NCI-H69 (cell line): ENCODE measurements at places on chromosomes 12 and 14.
A peak's percentile ranks its signal among the peaks of the same experiment; 100 is the strongest.

DNA sequence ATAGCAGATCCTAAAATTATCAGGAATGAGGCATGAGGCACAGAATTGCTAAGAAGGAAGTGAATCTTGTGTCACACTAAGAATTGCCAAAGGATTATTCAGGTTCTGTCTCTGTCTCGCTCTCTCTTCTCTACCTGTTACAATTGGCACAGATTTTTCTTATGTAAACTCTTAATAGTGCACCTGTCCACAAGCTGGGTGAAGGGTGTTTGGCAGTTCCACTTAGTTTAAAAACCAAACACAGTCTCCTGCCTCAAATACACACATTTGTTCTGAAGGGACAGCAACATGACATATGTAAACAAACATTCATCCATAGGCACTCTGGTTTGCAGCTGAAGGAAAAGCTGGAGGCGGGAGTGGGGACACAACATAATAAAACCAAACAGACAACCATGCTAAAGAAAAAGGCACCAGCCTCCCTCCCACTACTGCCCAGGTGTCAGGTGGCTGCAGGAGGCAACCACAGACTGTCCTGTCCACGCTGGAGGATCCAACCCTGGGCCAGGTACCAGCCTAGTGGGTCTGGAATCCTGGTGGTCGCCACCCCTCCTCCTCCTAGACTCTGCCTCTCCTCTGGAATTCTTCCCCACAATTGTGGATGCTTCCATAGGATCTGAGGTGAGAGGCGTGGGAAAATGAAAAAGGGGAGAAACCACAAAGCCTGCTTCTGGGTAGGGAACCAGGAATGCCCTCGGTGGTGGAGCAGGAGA is 81.2 kb downstream of the TMEM260 start:
- peak; percentile 80 for DNase-seq

DNA sequence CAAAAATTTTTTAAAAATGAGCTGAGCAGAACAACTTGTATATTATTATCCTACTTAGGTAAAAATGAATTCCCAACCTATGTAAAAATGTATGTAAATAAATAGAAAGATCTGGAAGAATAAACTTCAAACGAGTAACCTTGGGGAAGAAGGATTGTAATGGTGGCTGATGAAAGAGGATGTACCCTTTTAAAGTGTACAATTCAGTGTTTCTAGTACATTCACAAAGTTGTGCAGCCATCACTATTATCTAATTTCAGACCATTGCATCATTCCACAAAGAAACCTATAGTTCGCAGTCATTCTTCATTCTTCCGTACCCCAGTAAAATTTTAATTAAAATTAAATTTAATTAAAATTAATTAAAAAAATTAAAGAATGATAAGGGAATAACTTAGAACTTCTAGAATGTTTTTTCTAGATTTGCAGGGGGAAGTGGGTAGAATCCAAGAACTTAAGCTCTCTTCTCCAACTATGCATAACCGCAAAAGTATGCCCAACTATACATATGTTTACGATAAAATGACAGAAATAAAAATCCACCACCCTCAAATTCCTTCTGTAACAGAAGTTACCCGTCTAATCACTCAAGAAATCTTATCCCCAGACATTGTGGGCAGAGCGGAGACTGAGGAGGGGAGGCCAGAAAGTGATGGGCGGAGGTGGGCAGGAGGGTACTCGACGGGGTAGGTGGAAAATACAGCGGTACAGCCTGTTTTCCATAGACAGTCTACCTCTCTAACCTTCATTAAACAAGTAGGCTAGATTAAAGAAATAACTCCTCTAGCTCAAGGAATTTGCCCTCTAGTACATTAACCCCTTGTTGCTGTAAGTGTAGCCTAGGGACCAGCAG is 921 bp downstream of the DEPDC4 start:
- peak; percentile 29 for DNase-seq

DNA sequence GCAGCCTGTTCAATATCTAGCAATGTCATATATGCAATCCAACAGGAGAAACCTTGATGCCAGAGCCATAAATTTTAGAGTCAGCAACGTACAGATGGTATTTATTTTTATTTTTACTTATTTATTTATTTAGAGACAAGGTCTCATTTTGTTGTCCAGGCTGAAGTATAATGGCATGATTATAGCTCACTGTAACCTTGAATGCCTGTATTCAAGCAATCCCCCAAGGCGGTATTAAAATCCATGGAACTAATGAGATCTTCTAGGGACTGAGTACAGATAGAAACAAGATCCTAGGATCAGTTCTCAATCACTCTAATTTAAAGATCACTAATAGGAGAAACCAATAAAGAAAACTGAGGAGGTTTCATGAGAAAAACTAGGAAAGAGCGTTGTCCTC is 89.3 kb downstream of the SLCO1B1 start:
- no peak for DNase-seq

- DNase-seq, result no peak
These were observed 508.2 kb upstream of the ATP2B1 start for GRCh38 chr12:90216815-90217214.

- no peak for DNase-seq
These were observed 32.6 kb downstream of the PAPLN start for GRCh38 chr14:73269729-73270531.

GRCh38 chr14:99879401-99880295 is 86.4 kb downstream of the EML1 start:
- DNase-seq, result no peak

- peak; percentile 26 for DNase-seq
These were observed 48.5 kb upstream of the RIMBP2 start for GRCh38 chr12:130764475-130765185.

DNA sequence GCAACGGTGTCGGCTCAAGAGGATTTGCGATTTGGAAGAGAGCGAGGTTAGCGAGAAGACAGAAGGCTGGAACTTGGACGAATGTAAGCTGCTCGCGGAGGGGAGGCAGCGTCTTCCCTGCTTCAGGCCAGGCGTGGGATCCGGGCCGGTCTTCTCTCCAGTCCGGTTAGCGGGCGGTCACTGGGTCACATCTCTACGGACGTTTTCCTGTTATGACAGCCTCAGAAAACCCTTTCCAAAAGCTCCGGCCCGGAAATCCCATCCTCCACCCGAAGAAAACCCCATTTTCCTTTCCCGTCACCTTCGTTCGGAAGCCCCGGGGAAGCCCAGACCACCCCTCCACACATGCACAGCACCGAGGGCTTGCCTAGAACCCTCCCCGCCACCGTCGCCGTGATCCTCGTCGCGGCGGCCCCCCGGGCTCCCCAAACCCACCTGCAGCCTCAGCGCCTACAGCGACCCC is 268 bp downstream of the NDUFB1 start:
- DNase-seq, result peak; percentile 70

DNA sequence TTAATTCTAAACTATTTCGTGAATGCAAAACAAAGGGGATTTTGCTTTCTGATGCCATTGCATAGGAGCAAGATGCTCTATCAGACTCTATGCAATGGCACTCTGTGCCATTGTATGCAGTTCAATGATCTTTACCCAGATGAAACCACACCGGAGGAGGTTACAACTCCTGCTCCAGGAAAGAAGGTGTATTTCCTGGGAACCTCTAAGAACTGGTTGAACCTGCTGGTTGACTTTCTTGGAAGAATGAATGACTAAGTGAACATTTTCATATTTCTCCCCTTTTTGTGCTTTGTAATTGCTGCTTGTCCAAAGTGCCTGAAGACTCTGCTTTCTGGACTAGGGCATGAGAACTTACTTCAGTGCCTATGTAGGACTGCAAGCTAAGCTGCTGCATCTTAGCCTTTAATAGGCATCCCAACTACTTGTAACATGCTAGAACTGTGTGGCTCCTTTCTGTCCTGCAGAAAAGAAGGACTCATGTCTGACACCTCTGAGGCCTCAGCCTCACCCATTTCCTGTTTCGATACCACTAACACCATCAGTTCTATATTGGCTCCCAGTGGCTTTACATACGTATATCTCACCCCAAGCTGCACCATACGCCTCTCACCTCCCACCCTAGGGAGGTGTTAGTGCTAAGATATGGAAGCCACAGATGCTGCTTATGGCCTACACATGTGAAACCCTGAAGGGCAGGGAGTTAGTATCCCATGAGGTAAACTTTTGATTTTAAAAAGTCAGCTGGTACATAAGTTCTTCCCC is 193.5 kb upstream of the CNOT2 start:
- no peak for DNase-seq

- peak; percentile 73 for DNase-seq
These were observed 648 bp upstream of the AKAP5 start for GRCh38 chr14:64464651-64465050.

DNA sequence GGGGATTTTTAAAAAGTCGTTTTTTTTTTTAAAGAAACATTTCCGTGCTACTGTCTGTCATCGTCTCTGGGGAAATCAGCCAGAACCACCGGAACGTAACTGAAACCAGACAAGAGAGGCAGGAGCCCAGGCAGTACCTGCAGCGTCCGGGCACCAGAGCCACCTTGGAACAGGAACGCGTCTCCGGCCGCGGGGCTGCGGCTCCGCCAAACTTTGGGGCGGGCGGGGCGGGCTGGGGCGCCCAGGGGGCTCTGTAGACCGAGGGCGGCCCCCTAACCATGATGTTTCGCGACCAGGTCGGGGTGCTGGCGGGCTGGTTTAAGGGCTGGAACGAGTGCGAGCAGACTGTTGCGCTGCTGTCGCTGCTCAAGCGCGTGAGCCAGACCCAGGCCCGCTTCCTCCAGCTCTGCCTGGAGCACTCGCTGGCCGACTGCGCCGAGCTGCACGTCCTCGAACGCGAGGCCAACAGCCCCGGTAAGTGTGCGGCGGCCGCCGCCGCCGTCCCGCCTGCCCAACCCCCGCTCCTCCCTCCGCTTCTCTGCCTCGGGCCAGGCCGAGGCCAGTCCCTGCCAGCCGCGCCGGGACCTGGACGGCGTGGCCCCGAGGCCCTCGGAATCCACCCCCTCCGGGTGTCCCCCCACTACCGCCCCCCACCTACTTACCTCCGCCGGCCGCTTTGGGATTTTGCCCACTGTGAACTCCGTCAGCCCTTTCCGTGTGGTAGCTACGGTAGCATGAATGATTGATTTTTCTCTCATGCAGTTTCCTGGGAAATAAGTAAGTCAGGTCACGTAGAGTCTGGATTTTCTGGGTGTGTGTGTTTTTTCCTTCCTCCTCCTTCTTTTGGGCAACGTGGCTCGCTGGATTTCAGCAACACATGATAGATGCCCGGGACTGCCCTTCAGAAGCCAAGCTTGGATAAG is 972 bp downstream of the SAMD4A start:
- peak; percentile 76 for DNase-seq

- DNase-seq, result no peak
These were observed 13.0 kb upstream of the LBHD2 start for GRCh38 chr14:103070971-103071542.

DNA sequence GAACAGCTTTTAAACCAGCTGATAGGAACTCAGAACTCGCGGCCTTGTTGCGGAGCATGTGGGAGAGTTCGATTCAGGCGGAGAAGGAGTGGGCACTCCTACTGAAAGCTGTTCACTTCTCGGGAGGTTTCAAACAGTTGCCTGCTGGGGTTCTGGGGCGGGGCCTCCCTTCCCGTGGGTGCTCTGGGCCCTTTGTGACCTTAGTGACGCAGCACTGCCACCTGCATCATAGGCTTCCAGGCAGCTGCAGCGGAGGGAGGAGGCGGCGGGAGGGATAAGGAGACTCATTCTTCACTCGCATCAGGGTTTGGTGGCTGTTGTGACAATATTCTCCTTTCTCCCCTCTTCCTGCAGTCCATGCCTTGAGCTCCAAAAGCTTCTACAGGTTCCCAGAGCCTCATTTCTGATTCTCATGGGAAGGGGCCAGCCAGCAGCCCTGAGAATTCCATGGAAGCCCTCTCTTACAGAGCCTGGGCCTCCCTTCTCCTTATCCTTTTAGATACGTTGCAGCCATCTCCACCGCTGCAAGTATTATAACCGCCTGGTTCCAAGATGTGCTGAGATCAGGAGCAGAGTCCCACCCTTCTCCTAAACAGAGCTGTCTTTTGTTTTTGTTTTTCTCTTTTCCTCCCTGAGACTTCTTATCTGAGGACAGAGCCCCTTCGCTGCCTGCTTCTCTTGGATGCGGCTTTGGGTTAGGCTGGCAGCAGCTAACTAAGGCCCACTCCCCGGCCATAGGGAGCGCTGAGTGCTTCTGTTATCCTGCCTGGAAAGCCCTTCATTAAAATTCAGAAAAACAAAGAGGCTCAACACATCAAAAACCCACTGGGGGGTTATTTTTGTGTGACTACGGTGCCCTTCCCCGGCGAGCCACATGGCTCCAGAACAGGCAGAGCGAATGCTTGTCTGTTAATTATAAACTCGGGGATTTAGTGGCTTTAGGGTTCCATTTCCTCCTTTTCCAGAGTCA is 67.6 kb upstream of the GPATCH2L start:
- peak; percentile 12 for DNase-seq

- no peak for DNase-seq
These were observed 54.3 kb upstream of the FRMD6 start for GRCh38 chr14:51597261-51598001.

GRCh38 chr12:89710873-89711750 is 2.5 kb upstream of the ATP2B1 start:
- DNase-seq, result peak; percentile 43

- DNase-seq, result no peak
These were observed 3.6 kb upstream of the HRK start for GRCh38 chr12:116884871-116885270.

GRCh38 chr14:25048170-25049016 is 1.6 kb downstream of the STXBP6 start:
- peak; percentile 43 for DNase-seq

GRCh38 chr12:34097213-34097612 is 74.9 kb downstream of the ALG10 start:
- no peak for DNase-seq

- no peak for DNase-seq
These were observed 333.6 kb downstream of the TMEM121 start for GRCh38 chr14:105859717-105860614.
